Smooth muscle cell of the pulmonary artery (primary cell): ENCODE measurements at places on chromosomes 11 and 22. TPM values are rescaled to one million over a fixed set of nuclear protein-coding genes. Genes with fewer than 3 reads are reported as not detected.

Gene ADM2
- total RNA-seq = 3.5 and 7.9 TPM in 2 replicates

Gene SPCS2
- 34.5 and 36.9 TPM in 2 replicates for total RNA-seq

Gene TSSK2
- not detected in 2 replicates for total RNA-seq

Gene OR10D3
- total RNA-seq = not detected in 2 replicates

Gene HEPACAM
- not detected in 2 replicates for total RNA-seq

Gene FADD
- total RNA-seq = 31.2 and 34.0 TPM in 2 replicates

Gene GGTLC2
- not detected in 2 replicates for total RNA-seq
